Activated T-cell treated with anti-CD3 and anti-CD28 coated beads for 24 hours (primary cell): ENCODE measurements at places on chromosomes 1 and 21.

GRCh38 chr21:23017989-23018388 lies 2019.8 kb downstream of the NCAM2 start:
- no peak for DNase-seq

DNA sequence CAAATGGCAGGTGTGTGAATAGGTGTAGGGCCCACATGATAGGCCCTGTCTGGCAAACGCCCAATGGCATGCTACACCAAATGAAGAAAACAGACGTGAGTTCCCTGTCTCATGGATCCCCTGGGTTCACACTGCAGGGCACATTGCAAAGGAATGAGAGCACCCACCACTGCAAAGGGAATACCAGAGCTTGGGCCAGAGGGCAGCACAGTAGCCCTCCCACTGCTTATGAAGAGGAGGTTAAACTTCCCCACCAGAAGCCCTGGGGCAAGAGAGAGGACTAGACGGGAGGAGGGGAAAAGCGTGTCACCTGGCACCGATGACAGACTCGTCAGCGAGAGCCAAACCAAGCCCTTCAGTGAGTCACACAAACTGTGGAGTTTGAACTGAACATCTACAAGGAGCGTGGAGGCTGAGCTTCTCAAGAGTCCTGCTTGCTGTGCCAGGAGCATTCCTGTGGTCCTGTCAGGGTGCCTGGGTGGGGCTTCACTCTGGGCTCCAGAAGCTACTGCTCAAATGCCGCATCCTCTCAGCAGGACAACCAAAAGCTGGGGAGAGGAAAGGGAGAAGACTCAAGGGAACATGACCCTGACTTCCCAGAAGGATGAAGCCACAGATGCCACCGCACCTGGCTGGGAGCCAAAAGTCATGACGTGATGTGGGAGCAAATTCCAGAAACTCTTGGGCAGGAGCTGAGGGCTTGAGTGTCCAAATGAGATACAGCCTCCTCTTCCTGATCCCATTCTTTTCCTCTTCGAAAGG lies 61.1 kb downstream of the TOMM20 start:
- DNase-seq = no peak

- DNase-seq = no peak
These were observed 207.2 kb upstream of the C21orf91 start for GRCh38 chr21:18026359-18026758.

GRCh38 chr1:94954263-94955220 lies 27.6 kb upstream of the CNN3 start:
- DNase-seq = no peak

DNA sequence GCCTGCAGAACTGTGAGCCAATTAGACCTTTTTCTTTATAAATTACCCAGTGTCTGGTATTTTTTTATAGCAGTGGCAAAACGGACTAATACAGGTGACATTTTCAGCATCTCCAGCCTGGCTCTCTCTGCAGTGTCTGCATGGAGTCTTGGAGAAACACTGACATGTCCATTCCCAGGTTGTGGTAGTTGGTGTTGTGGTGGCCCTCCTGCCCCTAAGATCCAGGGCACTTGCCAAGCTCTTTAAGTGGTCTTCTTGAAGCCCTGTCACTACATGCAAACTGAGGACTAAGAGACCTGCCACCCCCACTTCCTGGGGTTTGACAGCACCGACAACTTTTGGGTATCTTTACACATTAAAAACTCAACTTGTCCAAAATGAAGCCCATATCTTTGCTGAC lies 419.4 kb downstream of the NPHP4 start:
- no peak for DNase-seq

GRCh38 chr1:69993810-69994209 lies 211.6 kb downstream of the LRRC40 start:
- no peak for DNase-seq
